Esophagus muscularis mucosa (tissue), 4 donors: ENCODE measurements at places on chromosomes 7 and 10. TPM values are rescaled to one million over a fixed set of nuclear protein-coding genes. Genes with fewer than 3 reads are reported as not detected.

Gene WASHC2C
- total RNA-seq = 27.5 TPM

DNA sequence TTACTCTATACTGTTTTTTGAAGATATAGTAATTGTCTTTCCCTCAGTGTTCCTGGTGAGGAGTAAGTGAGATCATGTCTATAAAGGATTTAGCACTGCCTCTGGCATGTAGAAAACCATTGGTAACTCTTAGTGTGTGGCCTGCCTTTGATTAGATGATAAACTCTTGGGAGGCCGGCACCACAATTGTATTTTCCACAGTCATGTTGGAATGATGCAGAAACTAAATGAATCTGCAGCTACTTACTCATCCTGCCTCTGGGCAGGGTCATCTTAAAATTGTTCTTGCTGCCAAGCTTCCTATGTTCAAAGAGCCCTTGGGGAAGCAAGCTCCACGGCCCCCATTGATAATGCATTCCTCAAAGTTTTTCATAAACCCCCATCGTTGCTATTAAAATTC, 204.6 kb downstream of the ANKRD7 start:
- no peak overlapping the region for H3K4me3 ChIP-seq
- no peaks in the 10 kb centered on the region for H3K27me3 ChIP-seq
- no peaks in the 10 kb centered on the region for H3K36me3 ChIP-seq
- H3K4me1 ChIP-seq = no peaks in the 10 kb centered on the region
- no peak overlapping the region for H3K27ac ChIP-seq

- H3K4me3 ChIP-seq = no peak overlapping the region
- DNase-seq = no peak
- H3K4me1 ChIP-seq = peaks cover 7% of the 10 kb centered on the region
- H3K27me3 ChIP-seq = no peaks in the 10 kb centered on the region
- H3K27ac ChIP-seq = no peak overlapping the region
Measured at GRCh38 chr7:21718391-21718790, 175.6 kb downstream of the DNAH11 start.

- H3K36me3 ChIP-seq = peaks cover 9% of the 10 kb centered on the region
- H3K4me1 ChIP-seq = no peaks in the 10 kb centered on the region
- no peak overlapping the region for H3K4me3 ChIP-seq
- DNase-seq = no peak
- H3K27ac ChIP-seq = no peak overlapping the region
Measured at GRCh38 chr10:127374901-127375300, 174.2 kb upstream of the NPS start.

DNA sequence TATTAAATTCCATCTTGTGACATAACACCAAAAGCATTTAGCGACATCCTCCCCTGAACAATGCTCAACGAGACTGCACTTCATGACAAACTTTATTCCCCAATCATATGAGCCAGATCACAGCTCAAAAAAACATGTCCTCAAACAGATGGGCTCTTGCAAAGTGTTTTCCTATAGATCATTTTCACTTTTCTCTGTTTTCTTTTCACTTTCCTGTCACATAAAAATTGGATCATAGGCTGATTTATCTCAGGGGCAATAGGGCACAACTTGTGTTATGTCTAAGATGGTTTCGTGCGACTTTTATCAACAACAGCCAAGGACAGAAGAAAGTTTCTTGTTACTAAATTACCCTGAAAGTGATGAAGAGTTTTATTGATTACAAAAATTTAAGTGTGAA, 206.1 kb downstream of the WDR11 start:
- no peaks in the 10 kb centered on the region for H3K27me3 ChIP-seq
- no peak for DNase-seq
- no peak overlapping the region for H3K4me3 ChIP-seq
- no peak overlapping the region for H3K27ac ChIP-seq
